Stimulated activated CD8-positive, alpha-beta memory T cell treated with anti-CD3 and anti-CD28 coated beads, Interleukin-15, amount 100 ng/mL, for 48 hours (primary cell): ENCODE measurements at places on chromosomes 5 and 9.

DNA sequence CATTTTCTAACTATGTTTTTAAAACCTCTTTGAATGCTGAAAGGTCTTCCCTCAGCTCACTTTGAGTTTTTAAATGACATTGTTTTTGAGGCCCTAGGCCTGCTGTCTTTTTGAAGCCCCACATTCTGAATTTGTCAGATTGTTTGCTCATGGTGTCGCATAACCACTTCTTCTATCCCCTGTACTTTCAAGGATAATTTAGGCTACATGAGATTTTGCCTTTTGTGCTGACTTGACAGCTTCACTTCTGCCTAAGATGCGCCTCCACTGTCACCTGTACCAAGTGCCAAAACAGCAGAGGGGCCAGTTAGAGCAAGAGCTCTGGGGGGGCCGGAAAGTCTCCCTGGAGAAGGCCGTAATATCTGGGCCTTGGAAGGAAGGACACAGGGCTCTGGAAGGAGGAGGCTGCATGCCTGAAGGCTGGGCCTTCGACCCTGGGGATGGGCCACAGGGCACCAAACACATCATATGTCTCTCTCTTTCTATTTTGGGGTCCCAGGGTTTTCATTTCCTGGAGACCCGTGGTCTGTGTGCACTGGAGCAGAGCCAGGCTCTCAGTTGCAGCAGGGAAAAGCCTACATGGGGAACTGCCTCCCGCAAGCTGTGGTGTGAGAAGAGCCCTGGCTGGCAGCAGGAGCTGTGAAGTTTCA, 49.1 kb downstream of the NDST1 start:
- DNase-seq, result no peak

DNA sequence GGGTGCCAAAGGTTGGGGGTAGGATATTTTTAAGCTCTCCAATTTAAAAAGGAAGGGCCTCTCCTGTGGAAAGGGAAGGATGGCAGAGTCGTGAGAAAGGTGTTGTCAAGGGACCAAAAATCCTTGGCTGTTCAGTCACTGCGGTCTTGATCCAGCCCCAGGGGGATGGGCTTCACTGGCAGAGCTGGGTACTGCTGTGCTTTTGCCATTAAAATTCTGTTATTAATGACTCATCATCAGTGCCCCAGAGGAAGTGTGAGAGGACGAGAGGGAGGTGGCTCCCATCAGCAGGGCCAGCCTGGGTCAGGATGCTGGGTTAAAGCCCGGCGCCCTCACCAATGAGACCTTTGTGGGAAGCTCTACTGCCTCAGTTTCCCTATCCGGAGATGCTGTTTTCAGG, 16.7 kb downstream of the PCDH12 start:
- DNase-seq, result no peak

DNA sequence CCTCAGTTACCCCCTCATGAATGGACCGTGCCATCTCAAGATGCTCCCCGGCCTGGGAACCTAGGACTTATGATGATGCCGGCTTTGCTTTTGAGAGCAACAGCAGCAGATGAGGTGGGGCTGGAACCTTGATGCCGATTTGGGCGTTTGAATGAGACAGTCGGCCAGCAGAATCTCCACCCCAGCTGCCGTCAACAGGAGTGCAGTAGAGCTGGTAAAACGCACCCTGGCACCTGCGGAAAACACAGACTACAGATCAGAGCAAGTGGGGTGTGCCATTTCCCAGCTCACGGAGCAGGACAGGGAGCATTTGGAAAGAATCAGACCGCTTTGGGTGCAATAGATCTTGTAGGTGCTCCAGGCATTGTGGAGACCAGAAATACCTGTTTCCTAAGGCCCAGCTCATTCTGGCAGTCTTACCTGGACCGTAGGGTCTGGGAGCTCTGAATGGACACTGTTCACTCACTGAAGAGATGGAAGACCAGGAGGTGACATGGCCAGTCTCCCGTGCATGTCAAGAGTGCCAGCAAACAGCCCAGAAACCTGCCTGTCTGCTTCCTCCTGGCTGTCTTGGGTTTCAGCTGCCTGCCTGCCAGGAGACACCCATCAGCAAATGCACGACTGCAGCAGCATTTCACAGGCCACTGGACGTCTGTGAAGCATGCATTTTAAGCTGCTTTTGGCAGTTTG, 317.7 kb upstream of the IRX4 start:
- DNase-seq, result no peak

GRCh38 chr9:78909566-78909965, 612.6 kb downstream of the PSAT1 start:
- no peak for DNase-seq

- DNase-seq, result no peak
These were observed 41.0 kb downstream of the KIAA1191 start for GRCh38 chr5:176320577-176320976.

DNA sequence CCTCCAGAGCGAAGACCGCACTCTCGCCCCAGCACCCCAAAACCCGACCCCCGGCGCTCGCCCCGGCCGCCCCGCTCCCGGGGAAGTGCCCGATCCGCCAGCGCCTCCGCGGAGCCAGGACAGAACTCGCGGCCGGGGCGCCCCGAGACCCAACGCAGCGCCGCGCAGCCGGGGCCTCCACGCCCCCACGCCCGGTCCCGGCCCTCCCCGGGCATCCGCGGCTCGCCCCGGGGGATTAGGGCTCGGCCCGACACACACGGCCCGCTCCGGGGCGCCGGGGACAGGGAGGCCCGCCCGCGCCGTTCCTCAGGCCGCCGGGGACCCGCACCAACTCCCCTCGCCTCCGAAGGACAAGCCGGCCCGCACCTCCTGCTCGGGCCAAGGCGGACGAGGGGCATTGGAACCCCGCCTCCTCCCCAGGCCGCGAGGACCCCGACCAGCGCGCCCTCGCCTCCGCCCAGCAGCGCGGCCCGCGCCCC, 544 bp downstream of the FNBP1 start:
- no peak for DNase-seq

- DNase-seq, result no peak
These were observed 72.8 kb downstream of the NR6A1 start for GRCh38 chr9:124698265-124698664.

GRCh38 chr9:86795047-86795442, 152.3 kb downstream of the GAS1 start:
- no peak for DNase-seq

DNA sequence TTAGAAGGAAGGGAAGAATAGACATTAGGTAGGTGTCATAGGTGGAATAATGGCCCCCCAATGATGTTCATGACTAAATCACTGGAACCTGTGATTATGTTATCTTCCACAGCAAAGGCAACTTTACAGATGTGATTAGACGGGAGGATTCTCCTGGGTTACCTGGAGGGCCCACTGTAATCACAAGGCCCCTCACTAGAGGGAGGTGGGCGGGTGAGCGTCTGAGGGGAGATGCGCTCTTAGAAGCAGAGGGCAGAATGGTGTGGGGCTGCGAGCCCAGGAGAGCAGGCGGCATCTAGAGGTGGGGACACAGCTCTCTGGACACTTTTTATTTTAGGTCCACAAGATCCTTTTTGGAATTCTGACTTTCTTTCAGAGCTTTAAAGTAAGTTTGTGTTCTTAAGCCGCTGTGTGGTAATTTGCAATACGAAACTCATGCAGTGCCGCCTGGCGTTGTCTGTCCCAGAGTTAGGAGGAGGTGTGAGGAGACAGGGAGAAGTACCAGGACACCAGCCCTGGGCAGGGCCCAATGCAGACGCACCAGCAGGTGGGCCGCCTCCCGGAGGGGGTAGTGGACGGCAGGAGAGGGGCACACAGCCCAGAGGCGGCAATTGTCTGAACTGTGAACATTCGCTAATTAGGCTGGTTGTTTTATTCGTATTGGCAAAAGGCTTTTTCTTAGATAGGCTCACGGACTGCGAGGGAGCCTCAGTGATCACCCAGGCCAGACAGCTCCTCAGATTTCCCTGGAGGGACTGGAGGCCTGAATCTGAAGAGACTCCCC, 51.1 kb upstream of the FANCC start:
- no peak for DNase-seq

DNA sequence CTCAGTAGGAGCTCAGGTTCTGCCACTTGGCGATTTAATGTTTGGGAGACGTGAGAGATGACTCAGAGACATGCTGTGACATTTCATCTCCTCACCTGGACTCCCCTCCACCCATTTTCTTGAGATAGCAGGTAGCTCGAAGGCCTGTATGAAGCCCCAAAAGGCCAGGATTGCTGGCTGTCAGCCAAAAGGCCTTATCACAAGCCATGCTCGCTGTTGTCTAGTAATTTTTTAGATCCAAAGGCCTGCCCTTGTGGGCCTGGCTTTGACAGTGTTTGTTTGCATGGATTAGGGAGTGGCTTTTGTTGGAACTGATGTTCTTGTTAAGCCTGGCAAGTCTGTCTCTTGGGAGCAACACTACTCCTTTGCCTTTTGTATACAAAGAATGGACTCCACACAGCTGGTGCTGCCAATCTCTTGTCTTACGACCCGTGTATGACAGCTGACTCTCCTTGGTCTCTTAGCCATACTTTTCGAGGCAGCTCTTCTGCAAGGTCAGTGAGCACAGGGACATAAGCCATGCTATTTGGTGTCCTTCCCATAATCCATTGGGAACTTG, 22.7 kb downstream of the CAVIN4 start:
- no peak for DNase-seq

- no peak for DNase-seq
These were observed 78.7 kb upstream of the SAP30L start for GRCh38 chr5:154367101-154367500.

DNA sequence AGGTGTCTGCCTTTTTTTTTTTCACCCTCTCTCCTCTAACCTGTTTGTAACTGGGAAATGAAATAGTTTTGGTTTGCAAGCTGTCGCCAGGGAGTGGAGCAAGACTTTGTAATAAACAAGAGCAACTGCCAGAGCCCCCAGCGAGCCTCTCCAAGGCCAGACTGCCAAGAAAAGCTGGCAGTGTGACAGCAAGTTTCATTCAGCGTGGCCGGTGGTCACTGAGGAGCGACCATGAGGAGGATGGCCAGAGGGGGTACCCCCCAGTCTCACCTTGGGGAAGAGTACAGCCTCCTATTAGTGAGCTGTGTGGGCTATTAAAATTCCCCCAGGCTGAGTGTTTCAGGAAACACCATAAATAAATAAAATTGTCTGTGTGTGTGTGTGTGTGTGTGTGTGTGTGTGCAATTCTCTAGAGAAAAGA, 49.9 kb downstream of the ZFAND5 start:
- DNase-seq, result no peak

GRCh38 chr5:32004404-32004803, 169.7 kb downstream of the GOLPH3 start:
- DNase-seq, result no peak

GRCh38 chr5:117457656-117458055, 883.0 kb upstream of the SEMA6A start:
- DNase-seq, result no peak

DNA sequence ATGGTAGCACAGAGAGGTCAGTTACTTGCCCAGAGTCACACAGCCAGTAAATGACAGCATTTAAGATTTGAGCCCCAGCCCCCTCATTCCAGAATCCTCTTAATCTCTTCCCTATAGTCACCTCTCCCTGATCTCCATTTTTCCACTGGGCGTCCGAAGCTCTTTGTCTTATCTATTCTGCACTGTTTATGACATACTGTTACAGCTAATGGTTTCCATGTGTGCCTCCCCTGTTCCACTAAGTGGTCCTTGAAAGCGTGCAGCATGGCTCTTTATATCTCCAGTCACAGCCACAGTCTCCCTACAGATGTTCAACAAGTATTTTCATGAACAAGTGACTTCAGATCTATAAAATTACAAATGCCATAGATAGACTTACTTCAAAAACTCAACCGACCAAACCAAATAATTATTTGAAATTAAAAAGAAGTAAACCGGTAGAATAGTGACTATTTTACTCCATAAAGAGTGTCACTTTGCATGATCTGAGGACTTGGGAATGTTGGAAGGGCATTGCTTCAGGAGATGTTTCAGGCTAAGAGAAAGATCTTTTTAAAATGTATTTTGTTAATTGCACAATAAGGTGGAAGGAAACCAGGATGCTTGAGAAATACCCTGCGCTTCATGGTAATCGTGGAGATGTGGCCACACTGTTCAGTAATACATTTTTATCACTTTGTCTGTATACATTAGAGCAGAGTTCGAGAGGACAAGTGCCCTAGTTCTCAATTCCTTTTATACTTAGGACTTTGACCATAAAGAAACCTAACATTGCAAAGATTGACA, 237.2 kb downstream of the FBXL7 start:
- DNase-seq, result no peak

- DNase-seq, result no peak
These were observed 65.3 kb downstream of the TSTD2 start for GRCh38 chr9:97567894-97568202.

- no peak for DNase-seq
These were observed 214.3 kb upstream of the GRIA1 start for GRCh38 chr5:153276151-153276550.

GRCh38 chr9:75053869-75054268, 25.8 kb upstream of the CARNMT1 start:
- DNase-seq, result no peak

DNA sequence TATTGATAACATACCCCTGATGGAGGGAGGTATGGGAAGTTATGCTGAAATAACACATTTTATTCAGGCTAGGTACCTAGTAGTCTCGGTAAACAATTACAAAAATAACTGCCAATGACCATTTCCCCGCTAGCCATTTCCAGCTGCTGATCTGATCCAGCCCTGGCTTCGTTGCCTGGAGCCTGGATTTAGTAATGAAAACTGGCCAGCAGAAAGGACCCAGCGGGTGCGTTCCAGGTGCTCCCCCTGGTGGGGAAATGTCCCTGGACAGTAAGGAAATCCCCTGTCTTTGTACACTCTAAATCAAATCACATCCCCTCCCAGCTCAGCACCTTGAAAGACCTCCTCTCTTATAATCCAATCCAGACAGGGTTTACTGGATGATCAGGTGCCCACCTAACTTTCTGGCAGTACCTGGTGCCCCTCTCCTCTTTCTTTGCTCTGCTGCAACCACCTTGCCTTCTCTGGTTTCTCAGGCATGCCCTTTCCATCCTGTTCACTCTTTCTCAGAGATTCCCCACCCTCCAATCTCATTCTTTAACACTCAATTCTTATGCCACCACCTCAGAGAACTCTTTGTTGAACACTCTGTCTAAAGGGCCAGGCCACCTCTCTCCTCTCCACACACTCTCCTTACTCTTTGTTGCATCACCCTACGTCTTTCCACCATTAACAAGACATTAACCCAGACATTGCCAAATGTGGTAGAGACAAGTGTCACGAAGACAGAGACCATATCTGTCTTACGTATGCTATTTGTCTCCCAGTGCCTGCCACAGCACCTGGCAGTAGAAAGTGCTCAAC, 50.1 kb upstream of the SMAD5 start:
- DNase-seq, result peak; percentile 18

GRCh38 chr5:147782110-147783028, at the start of gene JAKMIP2:
Gene JAKMIP2 (minus strand): TSS chr5:147782728. CDS start chr5:147671806, 110,922 bp downstream.
- peak; percentile 85 for DNase-seq
